ENCODE measurements at places on chromosomes 4 and X.

DNA sequence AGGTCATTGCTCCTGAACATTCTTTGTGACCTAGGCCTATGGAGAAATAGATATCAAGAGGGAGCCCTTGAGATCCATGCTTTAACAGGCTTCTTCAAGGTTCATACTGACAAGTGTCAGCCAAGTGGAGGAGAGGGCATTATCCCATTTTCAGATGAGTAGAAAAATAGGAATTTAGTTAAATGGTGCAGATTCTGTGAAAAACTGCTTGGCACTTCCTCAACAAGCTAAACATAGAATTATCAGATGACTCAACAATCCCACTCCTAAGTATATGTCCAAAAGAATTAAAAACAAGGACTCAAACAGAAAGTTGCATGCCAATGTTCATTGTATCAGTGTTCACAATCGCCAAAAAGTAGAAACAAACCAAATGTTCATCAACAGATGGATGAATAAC, 43.8 kb upstream of the KCNIP4 start:
- no peak for DNase-seq

DNA sequence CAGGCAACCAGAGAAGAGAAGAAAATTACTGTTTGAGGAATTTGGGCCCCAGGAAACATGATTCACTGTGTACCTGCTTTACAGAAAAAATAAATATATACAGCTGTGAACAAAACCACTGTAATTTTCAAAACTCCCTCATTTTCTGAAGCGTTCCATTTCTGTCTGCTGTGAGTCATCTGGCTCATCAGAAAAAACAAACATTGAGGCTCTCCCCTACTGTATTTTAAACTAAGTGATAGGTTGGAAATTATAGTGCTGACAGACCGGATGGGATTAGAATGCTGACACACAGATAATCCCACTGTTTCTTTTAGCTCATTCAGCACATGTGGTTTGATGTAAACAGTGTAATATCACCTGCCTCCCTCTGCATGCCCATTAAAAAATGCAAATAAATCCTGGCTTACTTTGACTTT, 847.0 kb downstream of the TRIML1 start:
- DNase-seq, result no peak

- peak; percentile 34 for DNase-seq
Observed at GRCh38 chrX:153573984-153574383, 25.0 kb downstream of the CCNQ start.

- peak; percentile 85 for DNase-seq
Observed at GRCh38 chrX:46978341-46979291, 66.4 kb downstream of the JADE3 start.

GRCh38 chrX:15813416-15813815, 23.1 kb downstream of the ZRSR2 start:
- DNase-seq, result no peak

- peak; percentile 88 for DNase-seq
Observed at GRCh38 chr4:78656968-78657445, 105.4 kb downstream of the ANXA3 start.

GRCh38 chr4:793941-794621, 31.8 kb downstream of the CPLX1 start:
- DNase-seq, result no peak

DNA sequence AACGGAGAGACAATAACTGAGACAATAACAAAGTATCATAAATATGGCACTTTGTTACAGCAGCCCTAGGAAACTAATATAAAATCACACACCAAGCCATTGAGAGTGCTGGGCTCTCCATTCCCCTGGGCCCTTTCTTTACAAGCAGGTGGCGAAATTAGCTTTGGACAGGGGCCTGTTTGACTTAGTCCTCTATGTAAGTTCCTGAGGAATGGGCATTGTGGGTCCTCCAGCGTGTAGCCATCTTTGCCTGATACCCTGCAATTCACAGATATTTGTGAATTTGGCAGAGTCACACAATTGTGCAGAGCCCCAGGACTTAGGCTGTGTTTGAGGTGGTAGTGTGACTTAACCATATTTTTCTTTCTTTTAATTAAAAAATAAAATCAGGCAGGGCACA, 67.6 kb downstream of the BCOR start:
- no peak for DNase-seq

GRCh38 chr4:85940151-85940550, 419.7 kb downstream of the MAPK10 start:
- DNase-seq, result no peak

- no peak for DNase-seq
Observed at GRCh38 chr4:83875437-83875836, 339.5 kb downstream of the GPAT3 start.

DNA sequence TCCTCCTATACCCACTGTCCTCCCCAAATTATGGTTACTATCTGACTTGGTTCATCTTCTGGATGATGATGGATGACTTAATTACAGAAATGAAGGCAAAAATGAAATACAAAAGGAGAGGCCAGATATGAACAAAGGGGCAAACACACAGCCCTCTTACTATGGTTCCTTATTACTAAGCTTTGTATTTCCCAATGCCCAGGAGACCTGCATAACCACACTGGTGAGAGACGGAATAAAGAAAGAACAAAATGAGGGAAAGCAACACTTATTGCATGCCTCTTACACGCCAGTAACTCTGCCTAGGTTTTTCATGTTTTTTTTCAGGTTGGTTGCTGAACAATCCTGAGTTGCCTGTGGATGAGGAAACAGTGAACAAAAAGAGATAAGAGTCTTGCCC, 120.5 kb downstream of the SLC10A7 start:
- DNase-seq, result no peak

- no peak for DNase-seq
Observed at GRCh38 chr4:88244816-88245579, 39.4 kb downstream of the PPM1K start.

DNA sequence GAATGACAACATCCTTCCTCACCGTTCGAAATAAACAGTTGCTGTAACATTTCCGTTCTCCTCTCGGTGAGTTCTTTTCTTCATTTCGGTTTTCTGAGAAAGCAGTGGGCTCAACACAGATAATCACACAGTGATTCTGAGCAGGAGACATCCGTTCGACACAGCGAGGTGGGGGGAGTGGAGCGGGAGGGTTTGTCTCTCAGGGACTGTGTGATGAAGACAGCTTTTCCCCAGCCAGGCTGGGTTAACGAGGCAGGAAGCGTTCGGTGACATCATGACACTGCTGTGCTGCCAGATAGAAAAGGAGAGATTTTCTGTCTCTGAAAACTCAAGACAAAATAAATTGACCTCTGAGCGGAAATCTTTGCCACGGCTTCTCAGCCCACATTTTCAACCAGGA, 119.3 kb downstream of the CRLF2 start:
- peak; percentile 5 for DNase-seq

DNA sequence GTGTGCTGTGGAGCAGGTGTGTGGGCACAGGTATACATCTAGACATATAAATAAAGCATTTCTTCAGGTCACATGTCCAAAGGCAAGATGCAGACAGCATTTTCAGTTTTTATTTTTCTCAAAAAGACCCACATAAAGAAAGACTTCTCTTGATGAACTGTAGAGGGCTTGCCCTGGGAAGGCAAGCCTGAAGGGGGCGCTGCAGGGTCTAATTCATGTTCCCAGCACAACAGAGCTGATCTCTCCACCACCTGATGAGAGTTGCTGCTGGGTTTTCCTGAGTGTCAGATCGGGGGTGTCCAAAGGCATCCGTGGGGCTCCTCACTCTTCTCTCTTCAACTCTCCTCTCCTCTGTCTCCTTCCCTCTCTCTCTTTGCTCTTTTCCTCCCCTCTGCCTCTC, 26.6 kb downstream of the ADRA2C start:
- peak; percentile 22 for DNase-seq

GRCh38 chrX:24081661-24082154, 27.0 kb downstream of the EIF2S3 start:
- DNase-seq, result peak; percentile 58

DNA sequence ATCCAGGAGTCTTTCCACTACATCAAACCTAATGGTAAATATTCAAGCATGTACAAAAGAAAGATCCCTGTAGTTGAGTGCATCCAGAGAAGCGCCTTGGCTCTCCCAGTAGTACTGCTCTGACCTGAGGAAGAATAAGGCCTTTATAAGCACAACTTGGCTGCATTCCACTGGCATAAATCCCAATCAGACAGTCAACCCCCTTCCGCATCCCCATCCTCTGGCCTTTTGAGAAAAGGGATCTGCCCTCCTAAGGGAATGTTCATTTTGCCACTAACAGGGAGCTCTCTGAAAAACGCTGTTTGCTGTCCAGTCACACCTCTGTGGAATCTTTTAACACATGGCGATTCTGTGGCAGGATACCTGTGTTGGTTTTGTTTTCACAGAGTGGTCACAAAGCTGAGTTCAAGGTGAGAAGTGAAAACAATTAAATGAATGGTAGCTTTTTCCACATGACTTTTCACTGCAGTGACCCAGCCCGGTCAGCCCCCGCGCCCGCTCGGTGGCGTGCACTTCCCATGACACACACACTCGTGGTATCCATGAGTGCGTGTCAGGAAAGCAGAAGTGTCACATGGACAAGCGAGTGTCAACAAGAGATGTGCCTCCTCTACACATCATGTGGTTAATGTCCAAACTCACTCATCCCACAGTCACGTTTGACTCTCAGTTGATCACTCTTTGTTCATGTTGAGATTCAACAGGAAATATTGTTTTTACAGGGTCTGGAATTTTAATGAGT, 112.2 kb upstream of the ENPP6 start:
- DNase-seq, result peak; percentile 98

- no peak for DNase-seq
Observed at GRCh38 chrX:45191820-45192409, 8.8 kb downstream of the DIPK2B start.

GRCh38 chrX:18833071-18833731, 125.8 kb downstream of the PPEF1 start:
- DNase-seq, result no peak
